Mesothelial cell of epicardium (in vitro differentiated cells): ENCODE measurements at places on chromosomes 5 and 9. TPM values are rescaled to one million over a fixed set of nuclear protein-coding genes. Genes with fewer than 3 reads are reported as not detected.
A peak's percentile ranks its signal among the peaks of the same experiment; 100 is the strongest.

GRCh38 chr5:35094948-35095347, 47.2 kb upstream of the AGXT2 start:
- H3K27me3 ChIP-seq = no peaks in the 10 kb centered on the region
- no peaks in the 10 kb centered on the region for H3K4me1 ChIP-seq
- H3K27ac ChIP-seq = no peak overlapping the region
- H3K4me3 ChIP-seq = no peak overlapping the region
- DNase-seq = no peak
- H3K36me3 ChIP-seq = no peaks in the 10 kb centered on the region

DHFR gene
- total RNA-seq = 29.2 to 30.9 TPM (median 29.4 TPM) in 3 replicates

DNA sequence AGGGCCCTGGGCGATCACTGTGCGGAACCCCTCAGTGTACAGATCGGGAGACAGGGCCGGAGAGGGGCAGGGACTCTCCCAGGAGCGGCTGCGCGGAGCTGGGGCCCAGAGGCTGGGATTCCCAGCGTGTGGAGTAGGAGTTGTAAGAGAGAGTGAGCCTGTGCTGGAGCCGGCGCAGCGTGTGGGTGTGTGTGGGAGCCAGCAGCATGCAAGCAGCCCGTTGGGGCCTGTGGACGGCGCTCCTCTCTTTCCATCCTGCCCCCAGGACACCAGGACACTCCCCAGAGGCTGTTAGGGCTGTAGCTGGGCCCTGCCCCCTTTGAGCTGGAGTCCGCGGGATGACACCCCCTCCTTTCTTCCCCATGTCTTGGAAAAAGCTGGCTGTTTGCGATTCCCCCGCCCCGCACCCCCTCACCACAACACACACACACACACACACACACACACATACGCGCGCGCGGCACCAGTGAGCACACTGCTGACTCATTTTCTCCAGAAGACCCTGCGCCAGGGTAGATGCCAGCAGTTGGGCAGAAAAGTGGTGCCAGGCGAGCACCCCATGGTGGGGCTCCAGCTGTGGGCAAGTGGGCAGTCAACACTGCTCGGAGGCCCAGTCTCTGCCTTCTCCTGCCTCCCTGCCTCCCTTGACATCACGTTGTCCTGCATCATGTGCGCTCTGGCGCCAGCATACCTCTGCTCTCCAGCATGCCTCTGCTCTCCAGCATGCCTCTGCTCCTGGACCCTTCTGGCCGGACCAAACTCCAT, 1.5 kb downstream of the COL27A1 start:
- peak overlapping the region; percentile 94 for H3K4me3 ChIP-seq
- DNase-seq = peak; percentile 62
- H3K27ac ChIP-seq = peak overlapping the region; percentile 96
- H3K4me1 ChIP-seq = peaks cover 29% of the 10 kb centered on the region
- peaks cover 14% of the 10 kb centered on the region for H3K27me3 ChIP-seq
- H3K36me3 ChIP-seq = peaks cover 2% of the 10 kb centered on the region

DNA sequence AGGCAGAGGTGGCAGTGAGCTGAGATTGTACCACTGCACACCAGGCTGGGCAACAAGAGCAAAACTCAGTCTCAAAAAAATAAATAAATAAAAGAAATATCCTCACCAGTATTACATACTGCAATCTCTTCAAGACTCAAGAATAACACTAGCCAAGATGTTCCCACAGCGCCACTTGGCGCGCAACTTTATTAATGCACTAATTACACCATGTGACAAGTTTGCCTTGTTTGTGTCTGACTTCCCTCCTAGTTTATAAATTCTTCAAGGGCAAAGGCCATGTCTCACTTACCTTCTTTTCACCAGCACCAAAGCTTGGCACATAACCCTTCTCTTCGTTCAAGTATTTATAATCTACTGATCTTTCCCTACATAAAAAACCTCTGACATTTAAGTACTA, 4.8 kb downstream of the SKP1 start:
- H3K4me1 ChIP-seq = peaks cover 20% of the 10 kb centered on the region
- no peak overlapping the region for H3K4me3 ChIP-seq
- H3K27me3 ChIP-seq = no peaks in the 10 kb centered on the region
- H3K36me3 ChIP-seq = peaks cover 29% of the 10 kb centered on the region
- no peak overlapping the region for H3K27ac ChIP-seq

FGF1 gene
- 0.07 TPM in 1 of 3 replicates, not detected in the others for total RNA-seq

NR4A3 gene
- total RNA-seq = 14.2 to 15.4 TPM (median 15.3 TPM) in 3 replicates

DNA sequence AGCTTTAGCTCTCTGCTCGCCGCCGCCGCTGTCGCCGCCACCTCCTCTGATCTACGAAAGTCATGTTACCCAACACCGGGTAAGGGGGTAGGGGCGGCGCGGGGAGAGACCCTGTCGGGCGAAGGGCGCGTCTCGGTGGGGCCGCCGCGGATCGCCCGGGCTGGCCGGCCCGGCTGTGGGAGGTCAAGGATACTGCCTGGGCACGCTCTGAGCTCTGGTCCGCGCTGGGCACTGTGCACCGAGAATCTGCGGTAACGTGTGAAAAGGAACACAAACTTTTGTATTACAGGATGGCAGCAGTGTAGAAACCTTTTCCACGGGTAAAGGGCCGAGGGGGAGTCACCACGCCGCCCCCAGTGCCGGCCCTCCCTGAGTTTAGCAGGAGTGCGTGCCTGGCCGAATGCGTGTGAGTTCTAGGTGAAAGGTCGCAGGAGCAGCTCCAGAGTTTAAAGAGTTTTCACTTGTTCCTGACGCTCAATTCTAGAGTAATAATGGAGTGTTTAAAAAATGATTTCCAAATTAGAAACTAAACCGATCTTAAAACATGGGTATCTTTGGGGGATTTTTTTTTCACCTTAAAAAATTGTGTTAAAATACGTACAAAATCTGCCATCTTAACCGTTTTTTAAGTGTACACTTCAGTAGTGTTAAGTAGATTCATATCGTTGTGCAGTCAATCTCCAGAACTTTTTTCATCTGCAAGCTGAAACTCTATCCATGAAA, at the start of gene HSDL2:
TSS of gene HSDL2 (plus strand) at position 7 of the 723 bp plus-strand sequence. CDS start at position 63, 56 bp downstream.
- H3K4me3 ChIP-seq = peak within 1 kb of the TSS; percentile 95
- H3K36me3 ChIP-seq = peaks cover 12% of the 10 kb centered on the region
- no peak for DNase-seq
- no peaks in the 10 kb centered on the region for H3K27me3 ChIP-seq
- H3K27ac ChIP-seq = peak within 1 kb of the TSS; percentile 100

DNA sequence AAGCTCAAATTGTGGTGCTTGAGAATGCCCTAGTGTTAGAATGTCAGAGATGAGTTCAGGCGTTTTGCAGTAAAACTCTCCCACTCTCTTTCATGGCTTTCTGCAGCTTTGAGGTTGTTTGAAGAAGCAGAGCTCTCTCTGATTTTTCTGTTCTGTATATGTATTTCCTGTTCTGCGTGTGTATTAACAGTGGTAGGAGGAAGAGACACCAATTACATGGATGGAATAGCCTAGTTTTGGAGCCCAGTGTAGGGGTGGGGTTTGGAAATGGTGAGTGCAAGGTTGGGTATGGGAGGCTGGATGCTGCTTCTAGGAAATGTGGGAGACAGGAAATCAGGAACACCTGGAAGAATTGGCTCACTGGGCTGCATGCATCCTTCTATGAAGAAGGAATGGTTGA, 12.4 kb downstream of the LARP1 start:
- no peak overlapping the region for H3K4me3 ChIP-seq
- no peaks in the 10 kb centered on the region for H3K27me3 ChIP-seq
- DNase-seq = no peak
- H3K4me1 ChIP-seq = peaks cover 48% of the 10 kb centered on the region
- H3K27ac ChIP-seq = peak overlapping the region; percentile 27
- no peaks in the 10 kb centered on the region for H3K36me3 ChIP-seq

HACD4 gene
- total RNA-seq = 3.0 TPM in 3 replicates
